ENCODE measurements at places on chromosomes 7 and 10. TPM values are rescaled to one million over a fixed set of nuclear protein-coding genes. Genes with fewer than 3 reads are reported as not detected.

Gene LIPJ
- not detected for total RNA-seq

Gene HOGA1
- total RNA-seq = 18.7 TPM

Gene VPS37D
- 2.7 TPM for total RNA-seq

Gene RPEL1
- total RNA-seq = not detected

Gene PLPP4
- not detected for total RNA-seq

Gene LRRC61
- 3.7 TPM for total RNA-seq

Gene ST7
- total RNA-seq = 29.7 TPM

Gene GIMAP5
- total RNA-seq = 8.5 TPM

Gene TACC2
- total RNA-seq = 349 TPM

Gene AKR1C4
- not detected for total RNA-seq

Gene SLIT1
- 0.16 TPM for total RNA-seq

Gene ACBD5
- total RNA-seq = 77.2 TPM

Gene AZGP1
- 113 TPM for total RNA-seq

Gene HOXA5
- 0.62 TPM for total RNA-seq

Gene HEPACAM2
- not detected for total RNA-seq

Gene ELN
- total RNA-seq = 33.2 TPM

Gene KCP
- total RNA-seq = 0.11 TPM

Gene DGKB
- 0.30 TPM for total RNA-seq

Gene CDHR3
- 12.4 TPM for total RNA-seq

Gene RSPH10B2
- total RNA-seq = not detected

Gene SPDYE11
- total RNA-seq = not detected

Gene VPS26A
- 34.8 TPM for total RNA-seq

Gene ZNF853
- total RNA-seq = 10.7 TPM

Gene MCM10
- total RNA-seq = 0.30 TPM

Gene BUD31
- 31.5 TPM for total RNA-seq

Measured in Right ventricle myocardium superior (tissue), 1 donor.